ENCODE measurements at places on chromosomes 2 and 18. TPM values are rescaled to one million over a fixed set of nuclear protein-coding genes. Genes with fewer than 3 reads are reported as not detected.

DNA sequence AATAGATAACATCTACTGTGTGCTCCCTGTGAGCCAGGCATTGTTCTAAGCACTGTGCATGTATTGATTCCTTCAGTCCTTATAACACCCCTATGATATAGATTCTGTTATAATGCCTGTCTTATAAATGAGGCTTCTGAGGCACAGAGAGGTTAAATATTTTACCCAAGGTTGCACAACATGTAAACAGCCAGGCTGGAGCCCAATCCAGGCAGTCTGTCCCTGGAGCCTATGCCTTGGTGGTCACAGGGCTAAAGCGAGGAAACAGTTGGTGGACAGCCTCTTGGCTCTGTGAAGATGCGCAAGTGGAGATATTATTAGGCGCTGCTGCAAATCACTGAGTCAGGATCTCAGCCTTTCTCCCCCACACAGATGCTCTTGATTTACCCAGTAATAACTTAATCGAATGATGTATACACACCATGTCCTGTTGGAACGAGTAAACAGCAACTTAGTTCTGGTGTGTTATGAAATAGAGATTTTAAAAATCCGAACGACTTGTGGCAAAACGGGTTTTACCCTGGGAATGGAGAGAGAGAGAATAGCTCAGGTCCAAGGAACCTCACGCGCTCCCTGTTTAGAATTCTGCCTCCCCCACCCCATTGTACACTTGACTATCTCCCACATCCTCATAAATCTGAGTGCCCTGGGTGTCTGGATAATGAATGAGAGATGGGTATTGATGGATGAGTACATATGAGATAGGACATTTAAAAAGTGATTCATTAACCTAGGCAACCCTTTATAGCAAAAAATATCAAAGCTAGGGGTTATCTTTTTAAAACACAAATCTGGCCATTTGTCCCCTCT lies 231.9 kb downstream of the BCL2 start:
- H3K27ac ChIP-seq, result no peak overlapping the region
- H3K27me3 ChIP-seq, result peaks cover 18% of the 10 kb centered on the region
- no peak overlapping the region for H3K4me3 ChIP-seq
- DNase-seq, result no peak
- H3K36me3 ChIP-seq, result no peaks in the 10 kb centered on the region

DNA sequence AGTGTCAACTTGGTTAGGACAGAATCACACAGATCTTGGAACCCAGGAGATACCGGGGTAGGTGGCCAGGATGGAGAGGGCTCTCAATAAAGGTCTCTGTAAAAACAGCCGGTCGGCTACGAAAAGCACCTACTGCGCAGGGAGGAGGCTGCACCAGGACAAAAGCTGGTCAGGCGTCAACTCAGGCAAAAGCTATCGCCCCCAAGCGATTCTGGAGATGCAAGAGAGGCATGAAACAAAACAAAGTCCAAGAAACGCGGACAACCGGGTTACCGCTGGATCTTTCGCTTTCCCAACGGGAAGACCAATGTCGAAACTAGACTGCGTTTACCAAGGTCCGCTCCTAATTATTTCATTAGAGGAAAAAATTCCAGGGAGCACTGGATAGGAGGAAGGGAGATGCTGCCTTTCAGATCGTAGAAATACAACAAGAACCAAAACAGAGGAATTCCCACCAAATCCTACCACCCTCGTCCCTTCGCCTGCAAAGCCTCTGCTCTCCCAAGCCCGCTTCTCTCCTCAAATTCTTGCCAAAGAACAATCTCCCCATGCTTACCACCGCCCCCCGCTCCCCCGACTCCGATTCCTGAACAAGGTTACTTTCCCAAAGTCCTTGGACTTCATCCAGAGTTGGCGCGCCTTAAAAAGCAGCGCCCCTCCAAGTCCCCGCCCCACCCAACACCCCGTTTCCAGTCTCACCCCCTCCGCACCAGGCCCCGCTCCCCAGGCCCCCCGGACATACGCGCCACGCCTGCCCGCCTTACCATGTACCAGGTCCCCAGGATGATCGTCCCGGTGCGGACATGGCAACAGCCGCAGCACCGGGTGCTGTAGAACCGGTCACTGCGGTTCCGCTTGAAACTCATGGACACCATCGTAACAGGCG lies 539 bp downstream of the LAPTM4A start:
- no peaks in the 10 kb centered on the region for H3K36me3 ChIP-seq
- H3K4me1 ChIP-seq, result peaks cover 23% of the 10 kb centered on the region
- peaks cover 14% of the 10 kb centered on the region for H3K27me3 ChIP-seq
- no peak overlapping the region for H3K4me3 ChIP-seq
- DNase-seq, result peak; percentile 36

- DNase-seq, result no peak
- H3K4me3 ChIP-seq, result no peak overlapping the region
- H3K36me3 ChIP-seq, result no peaks in the 10 kb centered on the region
- H3K27ac ChIP-seq, result no peak overlapping the region
- H3K27me3 ChIP-seq, result no peaks in the 10 kb centered on the region
These were observed 23.9 kb downstream of the TNFAIP6 start for GRCh38 chr2:151381266-151381665.

DNA sequence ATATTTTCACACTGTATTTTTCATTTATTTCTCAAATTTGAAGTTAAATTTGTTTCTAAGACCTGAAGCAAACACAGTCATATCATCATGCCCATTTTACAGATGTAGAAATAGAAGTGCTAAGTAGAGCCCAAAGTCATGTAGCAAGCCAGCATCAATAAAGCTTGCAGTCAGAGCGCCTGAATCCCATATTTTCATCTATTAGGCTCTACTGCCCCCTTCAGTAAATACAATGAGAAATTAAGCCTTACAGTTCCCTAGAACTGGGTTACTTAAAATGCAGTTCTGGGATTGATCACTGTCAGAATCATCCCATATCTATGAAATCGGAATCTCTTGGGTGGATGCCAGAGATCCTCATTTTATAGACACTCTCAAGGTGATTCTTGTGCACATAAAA lies 419.9 kb downstream of the TGIF1 start:
- peaks cover 24% of the 10 kb centered on the region for H3K27me3 ChIP-seq
- no peak overlapping the region for H3K27ac ChIP-seq
- H3K4me3 ChIP-seq, result no peak overlapping the region
- no peaks in the 10 kb centered on the region for H3K4me1 ChIP-seq

GRCh38 chr2:238843476-238843875 lies 4.4 kb upstream of the TWIST2 start:
- H3K27ac ChIP-seq, result no peak overlapping the region
- H3K36me3 ChIP-seq, result no peaks in the 10 kb centered on the region
- peaks cover 44% of the 10 kb centered on the region for H3K27me3 ChIP-seq
- no peak overlapping the region for H3K4me3 ChIP-seq
- no peak for DNase-seq

- no peak overlapping the region for H3K27ac ChIP-seq
- no peaks in the 10 kb centered on the region for H3K36me3 ChIP-seq
- H3K4me3 ChIP-seq, result no peak overlapping the region
- no peak for DNase-seq
- H3K27me3 ChIP-seq, result no peaks in the 10 kb centered on the region
- H3K4me1 ChIP-seq, result no peaks in the 10 kb centered on the region
These were observed 187.4 kb upstream of the SH3BP4 start for GRCh38 chr2:234764372-234764771.

GRCh38 chr2:180676520-180677025 lies 303.8 kb upstream of the UBE2E3 start:
- no peaks in the 10 kb centered on the region for H3K4me1 ChIP-seq
- H3K36me3 ChIP-seq, result no peaks in the 10 kb centered on the region
- no peak overlapping the region for H3K4me3 ChIP-seq
- H3K27me3 ChIP-seq, result peaks cover 8% of the 10 kb centered on the region
- DNase-seq, result no peak
- no peak overlapping the region for H3K27ac ChIP-seq

DNA sequence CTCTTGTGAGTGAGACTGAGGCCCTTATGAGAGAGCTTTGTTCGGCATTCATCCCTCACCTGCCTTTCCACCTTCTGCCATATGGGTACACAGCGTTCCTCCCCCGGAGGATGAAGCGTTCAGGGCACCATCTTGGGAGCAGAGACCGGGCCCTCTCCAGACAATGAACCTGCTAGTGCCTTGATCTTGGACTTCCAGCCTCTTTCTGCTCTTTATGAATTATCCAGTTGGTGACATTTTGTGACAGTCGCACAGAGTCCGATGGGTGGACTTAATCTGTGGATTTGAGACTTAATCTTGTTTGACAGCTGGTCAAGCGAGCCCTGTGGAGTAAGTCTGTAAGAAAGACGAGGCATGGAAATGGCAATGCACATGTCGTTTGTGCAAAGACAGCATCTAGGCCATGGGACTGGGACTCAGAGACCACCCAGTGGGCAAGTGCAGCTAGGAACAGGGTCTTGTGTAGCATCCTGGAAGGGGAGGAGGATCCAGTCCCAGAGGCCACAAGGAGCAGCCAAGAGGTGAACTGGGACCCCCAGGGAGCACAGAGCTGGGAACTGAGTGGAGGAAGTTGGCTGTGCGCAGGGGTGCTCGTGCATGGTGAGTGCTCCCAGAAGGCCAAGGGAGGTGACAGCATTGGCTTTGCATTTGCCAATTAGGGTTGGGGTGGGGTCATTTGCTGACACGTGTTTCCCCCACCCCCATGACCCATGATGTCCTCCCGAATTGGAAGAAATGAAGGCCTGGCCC lies 69.5 kb upstream of the HDAC4 start:
- H3K27me3 ChIP-seq, result no peaks in the 10 kb centered on the region
- DNase-seq, result no peak
- no peaks in the 10 kb centered on the region for H3K36me3 ChIP-seq
- H3K27ac ChIP-seq, result no peak overlapping the region

- peaks cover 32% of the 10 kb centered on the region for H3K36me3 ChIP-seq
- no peak overlapping the region for H3K4me3 ChIP-seq
- H3K4me1 ChIP-seq, result peaks cover 6% of the 10 kb centered on the region
- no peak for DNase-seq
- no peaks in the 10 kb centered on the region for H3K27me3 ChIP-seq
- H3K27ac ChIP-seq, result no peak overlapping the region
These were observed 9.4 kb downstream of the ODC1 start for GRCh38 chr2:10438688-10439087.

- no peak overlapping the region for H3K27ac ChIP-seq
- no peak for DNase-seq
- H3K27me3 ChIP-seq, result no peaks in the 10 kb centered on the region
- H3K4me3 ChIP-seq, result no peak overlapping the region
These were observed 57.6 kb downstream of the PXDN start for GRCh38 chr2:1686784-1687105.

DNA sequence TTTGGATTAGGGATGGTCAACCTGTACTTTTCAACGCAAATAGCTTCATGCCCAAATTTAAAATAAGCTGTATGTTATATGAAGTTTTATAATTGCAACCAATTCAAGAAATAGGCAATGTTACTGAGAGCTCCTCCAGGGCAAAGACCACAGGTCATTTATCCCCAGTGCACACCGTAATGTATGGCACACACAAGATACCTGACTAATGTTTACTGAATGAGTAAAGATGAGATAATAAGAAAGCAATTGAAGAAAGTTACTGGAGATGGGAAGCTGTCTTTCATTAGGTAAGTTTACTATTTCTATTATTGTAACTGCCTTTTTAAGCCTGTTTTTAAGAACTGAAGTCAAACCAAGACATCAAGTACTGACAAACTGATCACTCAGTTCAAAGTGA lies 184.5 kb upstream of the VRK2 start:
- no peaks in the 10 kb centered on the region for H3K27me3 ChIP-seq
- H3K27ac ChIP-seq, result no peak overlapping the region
- DNase-seq, result no peak
- no peaks in the 10 kb centered on the region for H3K36me3 ChIP-seq

GRCh38 chr2:44708661-44709000 lies 232.9 kb upstream of the SIX3 start:
- H3K4me3 ChIP-seq, result no peak overlapping the region
- no peak for DNase-seq
- no peak overlapping the region for H3K27ac ChIP-seq
- no peaks in the 10 kb centered on the region for H3K27me3 ChIP-seq
- H3K36me3 ChIP-seq, result no peaks in the 10 kb centered on the region

DNA sequence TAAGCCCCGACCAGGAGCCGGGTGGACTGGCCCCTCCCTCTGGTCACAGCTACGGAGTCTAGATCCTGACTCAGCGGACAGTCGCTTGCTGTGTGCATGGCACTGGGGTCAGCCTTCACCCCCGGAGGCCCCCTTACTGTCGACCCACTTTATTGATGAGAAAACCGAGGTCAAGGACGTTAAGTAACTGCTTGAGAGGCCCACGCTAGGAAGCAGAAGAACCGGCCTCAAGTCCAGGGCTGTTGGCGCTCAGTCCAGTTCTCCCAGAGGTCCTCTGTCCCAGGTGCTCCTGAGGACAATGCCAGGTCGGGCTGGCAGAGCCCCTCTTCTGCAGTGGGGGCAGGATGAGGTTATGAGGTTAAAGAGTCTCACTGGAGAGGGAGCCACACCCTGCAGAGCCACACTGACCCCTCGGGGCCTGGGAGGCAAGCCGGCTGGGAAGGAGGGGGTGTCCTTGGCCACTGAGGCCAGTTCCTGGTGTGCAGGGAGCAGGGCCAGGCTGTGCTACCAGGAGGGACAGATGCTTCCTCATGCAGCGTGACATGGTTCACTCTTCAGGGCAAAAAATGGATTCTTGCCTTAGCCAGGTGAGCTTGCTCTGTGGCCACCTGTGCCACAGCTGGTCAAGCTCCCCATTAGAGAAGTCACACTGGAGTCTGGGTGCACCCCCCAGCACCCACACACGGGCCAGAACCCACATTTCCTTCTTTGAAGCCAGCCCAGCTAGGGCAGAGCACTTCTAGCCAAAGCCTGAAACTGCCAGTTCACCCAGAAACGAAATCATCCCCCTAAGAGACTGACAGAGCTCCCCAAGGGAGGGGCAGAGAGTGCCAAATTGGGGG lies 47.3 kb upstream of the HPCAL1 start:
- no peak for DNase-seq
- no peak overlapping the region for H3K4me3 ChIP-seq
- H3K36me3 ChIP-seq, result no peaks in the 10 kb centered on the region
- peaks cover 3% of the 10 kb centered on the region for H3K4me1 ChIP-seq
- H3K27ac ChIP-seq, result no peak overlapping the region
- peaks cover 13% of the 10 kb centered on the region for H3K27me3 ChIP-seq

DNA sequence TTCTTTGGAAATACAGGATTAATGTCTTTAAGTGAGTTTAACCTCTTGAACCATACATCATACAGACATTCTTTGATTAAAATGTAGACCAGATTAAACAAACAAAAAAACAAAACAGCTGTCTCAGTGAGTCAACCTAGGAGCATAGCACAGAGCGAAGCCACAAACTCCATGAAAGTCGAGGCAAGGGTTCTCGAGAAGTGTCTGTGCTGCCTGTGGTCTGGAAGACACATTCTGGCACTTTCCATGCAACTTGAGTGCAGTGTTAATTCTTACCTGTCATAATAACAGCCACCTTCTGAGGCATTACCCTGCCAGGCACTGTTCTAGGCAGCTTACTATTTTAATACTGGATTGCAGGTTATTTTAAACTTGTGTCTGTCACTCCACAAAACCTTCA lies 435.5 kb upstream of the MMADHC start:
- no peaks in the 10 kb centered on the region for H3K4me1 ChIP-seq
- no peaks in the 10 kb centered on the region for H3K36me3 ChIP-seq
- H3K4me3 ChIP-seq, result no peak overlapping the region
- H3K27ac ChIP-seq, result no peak overlapping the region

GRCh38 chr2:212032536-212033219 lies 505.9 kb downstream of the ERBB4 start:
- H3K27me3 ChIP-seq, result no peaks in the 10 kb centered on the region
- H3K4me1 ChIP-seq, result no peaks in the 10 kb centered on the region
- no peak overlapping the region for H3K4me3 ChIP-seq
- H3K36me3 ChIP-seq, result no peaks in the 10 kb centered on the region
- no peak for DNase-seq

NLRC4 gene
- not detected for total RNA-seq

TOGARAM2 gene
- total RNA-seq, result 3.7 TPM

ACMSD gene
- total RNA-seq, result not detected

STPG4 gene
- total RNA-seq, result 0.64 TPM

SETBP1 gene
- 4.4 TPM for total RNA-seq

ANKRD30B gene
- total RNA-seq, result not detected

RSAD2 gene
- 100 TPM for total RNA-seq
